Activated T-helper 1 cell treated with anti-CD3 and anti-CD28 coated beads, Interleukin-2, amount 50 U/mL, for 16 hours (primary cell): ENCODE measurements at places on chromosomes 7 and 10.

DNA sequence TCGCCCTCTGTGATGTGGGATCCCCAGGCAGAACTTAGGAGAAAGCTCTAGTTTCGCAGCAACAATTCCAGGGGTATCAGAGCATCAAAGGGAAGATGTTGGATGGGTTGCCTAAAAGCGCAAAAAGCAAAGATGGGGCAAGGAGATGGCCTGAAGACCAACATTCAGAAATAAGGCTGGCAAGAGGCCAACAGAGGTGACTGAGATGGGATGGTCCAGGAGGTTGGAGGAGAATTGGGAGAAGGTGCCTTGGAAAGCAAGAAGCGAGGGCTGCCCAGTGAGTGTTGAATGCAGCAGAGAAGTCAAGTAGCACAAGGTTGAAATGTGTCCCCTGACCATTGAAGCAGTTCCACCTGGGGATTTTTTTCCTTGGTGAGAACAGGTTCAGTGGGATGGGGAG, 38.4 kb upstream of the TMEM273 start:
- no peak for DNase-seq

DNA sequence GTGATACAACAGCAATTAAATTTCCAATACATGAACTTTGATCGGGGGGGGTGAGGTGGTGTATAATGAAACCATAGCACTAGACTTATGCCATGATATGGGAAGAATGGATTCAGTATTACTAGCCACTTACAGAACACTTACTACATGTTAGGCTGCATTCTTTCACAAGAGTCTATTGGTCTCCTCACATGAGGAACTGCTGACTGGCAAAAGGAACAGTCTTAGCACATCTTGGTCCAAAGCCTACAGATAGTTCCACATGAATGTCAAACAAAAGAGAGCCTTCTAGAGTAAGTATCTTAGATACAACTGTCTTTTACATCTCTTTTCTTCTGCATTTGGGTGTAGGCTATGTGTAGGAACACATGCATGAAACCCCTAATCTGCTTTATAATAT, 115.9 kb upstream of the DNAJB12 start:
- DNase-seq, result no peak

DNA sequence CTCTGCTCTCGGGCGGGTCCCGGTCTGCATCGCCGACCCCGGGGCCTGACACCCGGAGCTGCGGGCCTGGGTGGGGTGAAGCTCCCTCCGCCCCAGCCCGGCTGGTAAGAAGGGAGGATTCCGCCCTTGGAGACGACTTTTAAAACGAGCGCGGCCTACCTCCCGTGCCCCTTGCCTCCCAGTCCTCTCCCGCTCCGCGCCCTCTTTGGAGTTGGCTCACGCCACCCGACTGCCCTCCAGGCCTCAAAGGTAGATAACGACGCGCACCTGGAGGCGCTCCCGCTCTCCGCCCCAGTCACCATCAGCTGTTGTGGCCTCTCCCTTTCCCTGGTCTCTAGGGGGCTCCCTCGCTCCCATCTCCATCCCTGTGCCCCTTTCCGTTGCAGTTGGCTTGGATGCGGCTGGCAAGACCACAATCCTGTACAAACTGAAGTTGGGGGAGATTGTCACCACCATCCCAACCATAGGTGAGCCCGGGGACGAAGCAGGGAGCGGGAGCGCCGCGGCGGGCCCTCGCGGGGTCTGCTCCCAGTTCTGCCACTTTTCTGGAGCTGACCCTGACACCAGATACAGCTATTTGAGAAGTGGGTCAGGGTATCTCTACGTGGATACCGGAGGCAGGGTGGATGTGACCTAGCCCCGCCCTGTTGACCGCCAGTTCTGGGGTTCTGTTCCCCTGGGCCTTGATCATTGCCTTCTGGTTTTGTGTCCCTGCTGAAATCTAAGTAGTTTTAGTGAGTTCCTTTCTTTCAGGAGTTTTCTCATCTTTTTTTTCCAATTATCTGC, 679 bp downstream of the ARF5 start:
- DNase-seq, result peak; percentile 17

DNA sequence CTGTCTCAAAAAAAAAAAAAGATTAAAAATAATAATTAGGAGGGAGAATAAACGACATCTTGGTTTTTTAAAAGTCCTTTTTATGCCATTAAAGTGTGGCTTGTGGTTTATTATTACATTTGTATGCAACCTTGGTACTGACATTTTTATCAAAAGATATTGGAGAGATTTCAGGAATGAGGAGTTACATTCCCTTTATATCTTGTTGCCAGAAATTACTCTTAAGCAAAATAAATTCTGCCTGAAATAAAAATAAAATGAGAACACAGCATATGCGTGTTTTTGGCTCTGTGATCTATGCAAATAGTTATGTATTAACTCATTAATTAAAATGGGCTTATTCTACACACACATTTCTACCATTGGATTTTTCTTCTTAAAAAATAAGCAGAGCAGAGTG, 202.4 kb downstream of the BICC1 start:
- DNase-seq, result no peak

GRCh38 chr7:150903606-150904005, 51.3 kb downstream of the AOC1 start:
- DNase-seq, result no peak

GRCh38 chr10:102652170-102652916, 8.1 kb downstream of the TRIM8 start:
- no peak for DNase-seq

GRCh38 chr10:120490288-120490687, 33.3 kb downstream of the PLPP4 start:
- DNase-seq, result no peak

DNA sequence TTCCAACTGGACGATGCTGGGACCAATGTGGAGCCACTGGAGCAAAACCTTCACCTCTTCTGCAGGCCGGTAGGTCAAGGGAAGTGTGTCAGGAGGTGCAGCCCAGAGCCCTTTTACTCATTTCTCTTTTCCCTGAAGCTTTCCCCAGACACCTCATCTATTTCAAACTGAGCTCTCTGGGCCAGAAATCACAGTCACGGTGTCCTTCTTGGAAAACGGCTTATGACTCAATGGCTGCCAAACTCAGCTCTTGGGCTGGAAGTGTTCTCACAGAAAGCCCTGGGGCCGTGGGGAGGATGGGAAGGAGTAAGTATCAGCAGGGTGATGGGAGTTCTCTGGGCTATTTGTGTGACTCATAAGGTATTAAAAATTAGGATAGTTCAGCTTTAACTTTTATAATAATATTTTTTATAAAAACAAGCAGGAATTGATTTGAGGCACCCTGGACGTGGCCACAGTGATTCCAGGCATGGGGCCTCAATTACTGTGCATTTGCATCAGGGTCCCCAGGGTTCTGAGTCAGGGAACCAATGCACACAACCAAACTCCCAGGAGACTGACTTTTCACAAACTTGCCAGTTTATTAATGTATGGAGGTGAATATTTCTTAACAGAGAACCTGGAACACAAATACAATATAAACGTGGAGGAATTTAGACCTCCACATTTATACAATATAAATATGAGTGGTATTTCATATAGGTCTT, 187.4 kb upstream of the TMEM72 start:
- DNase-seq, result no peak

- DNase-seq, result no peak
Observed at GRCh38 chr7:158910254-158911053, 54.1 kb downstream of the DYNC2I1 start.

- no peak for DNase-seq
Observed at GRCh38 chr7:43569424-43569823, 13.5 kb upstream of the STK17A start.

- DNase-seq, result no peak
Observed at GRCh38 chr7:138458576-138459412, 1.3 kb upstream of the TRIM24 start.

GRCh38 chr7:129494041-129494440, 8.3 kb upstream of the SMKR1 start:
- DNase-seq, result no peak

GRCh38 chr10:10726101-10726500, 291.6 kb upstream of the CELF2 start:
- no peak for DNase-seq

- DNase-seq, result no peak
Observed at GRCh38 chr7:94028768-94029167, 24.6 kb upstream of the BET1 start.

DNA sequence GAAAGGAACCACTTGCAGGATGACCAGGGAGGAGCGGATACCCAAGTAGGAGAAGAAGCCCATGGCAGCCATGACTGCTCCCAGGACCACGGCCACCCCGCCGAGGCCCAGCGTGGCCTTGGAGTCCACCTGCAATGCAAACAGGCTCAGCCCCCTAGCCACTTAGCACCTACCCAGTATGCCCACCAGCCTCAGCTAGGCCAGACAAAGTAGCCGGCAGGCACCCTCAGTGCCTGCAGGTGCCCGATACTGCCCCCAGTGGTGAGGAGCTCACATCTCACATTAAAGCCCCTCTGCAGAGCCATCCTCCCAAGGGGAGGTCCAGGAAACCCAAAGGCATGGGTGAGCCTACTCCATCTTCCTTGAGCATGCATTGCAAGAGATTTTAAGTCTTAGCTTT, 6.6 kb downstream of the NPC1L1 start:
- DNase-seq, result no peak
